ENCODE measurements at places on chromosomes 12 and 14. TPM values are rescaled to one million over a fixed set of nuclear protein-coding genes. Genes with fewer than 3 reads are reported as not detected.

The PMCH gene
- total RNA-seq = not detected

The ZDHHC22 gene
- 0.24 TPM for total RNA-seq

GRCh38 chr12:85804663-85805062 lies 31.5 kb downstream of the RASSF9 start:
- no peak for DNase-seq
- no peak overlapping the region for H3K27ac ChIP-seq

DNA sequence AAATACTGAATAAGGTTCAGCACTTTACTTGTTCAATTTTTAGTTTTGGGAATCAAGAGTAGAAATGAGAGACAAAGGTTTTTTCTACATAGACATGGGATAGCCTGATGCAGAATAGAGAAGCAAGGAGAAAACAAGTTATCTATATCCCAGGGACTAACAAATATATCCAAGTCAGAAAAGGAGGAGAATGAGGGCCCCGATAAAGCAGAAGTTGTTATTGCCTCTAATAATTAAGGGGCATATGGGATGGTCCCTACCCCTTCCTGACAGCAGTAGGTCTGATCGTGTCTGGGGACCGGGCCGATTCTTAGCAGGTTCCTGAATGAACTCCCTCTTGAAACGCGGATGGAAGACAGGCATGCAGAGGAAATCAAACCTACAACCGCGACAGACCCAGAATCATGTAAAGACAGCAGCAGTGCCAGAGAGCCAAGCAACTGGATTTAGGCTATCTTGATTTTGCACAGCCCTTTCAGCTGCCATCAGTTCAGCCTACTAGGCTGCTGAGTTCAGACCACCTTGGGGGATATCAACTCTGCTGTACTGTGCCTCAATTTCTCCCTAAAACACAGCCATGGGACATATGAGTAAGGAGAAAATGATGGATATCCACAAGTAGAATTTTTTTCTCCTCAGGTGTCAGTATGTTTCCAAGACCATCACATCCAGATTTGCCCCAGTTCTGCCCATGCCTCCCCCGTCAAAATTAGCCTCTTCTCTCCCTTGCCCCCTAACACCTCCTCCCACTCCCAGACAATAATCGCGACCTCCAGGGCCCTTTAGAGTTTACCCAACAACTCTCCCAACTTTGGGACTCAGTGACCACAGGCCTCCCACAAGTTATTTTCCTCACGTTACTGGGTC lies 706 bp downstream of the PRMT5 start:
- no peak overlapping the region for H3K4me3 ChIP-seq
- H3K27ac ChIP-seq = no peak overlapping the region
- H3K4me1 ChIP-seq = peaks cover 19% of the 10 kb centered on the region
- no peak for DNase-seq

- peaks cover 5% of the 10 kb centered on the region for H3K4me1 ChIP-seq
- peak overlapping the region; percentile 15 for H3K27ac ChIP-seq
- no peaks in the 10 kb centered on the region for H3K27me3 ChIP-seq
- no peak overlapping the region for H3K4me3 ChIP-seq
Measured at GRCh38 chr12:84632556-84632955, 280.0 kb downstream of the SLC6A15 start.
